NB4 (cell line): ENCODE measurements at places on chromosomes 5 and 9.
A peak's percentile ranks its signal among the peaks of the same experiment; 100 is the strongest.

DNA sequence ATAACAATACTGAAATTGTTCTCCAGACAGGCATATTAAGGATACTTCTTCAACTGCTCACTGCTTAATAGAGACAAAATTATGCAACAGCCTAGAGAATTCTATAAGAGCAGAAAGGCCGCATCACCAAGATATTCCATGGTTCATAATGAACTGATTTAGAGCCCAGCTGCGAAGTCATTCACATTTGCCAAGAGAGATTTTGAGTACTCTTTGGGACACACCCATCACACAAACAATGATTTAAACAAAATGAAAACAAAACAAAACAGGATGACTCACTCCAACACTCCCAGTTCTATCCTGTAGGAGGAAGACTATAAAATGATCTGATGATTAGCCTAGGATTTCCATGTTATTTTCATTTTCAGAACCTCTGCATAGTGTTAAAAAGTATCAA, 145.7 kb upstream of the GNA14 start:
- no peak for DNase-seq

DNA sequence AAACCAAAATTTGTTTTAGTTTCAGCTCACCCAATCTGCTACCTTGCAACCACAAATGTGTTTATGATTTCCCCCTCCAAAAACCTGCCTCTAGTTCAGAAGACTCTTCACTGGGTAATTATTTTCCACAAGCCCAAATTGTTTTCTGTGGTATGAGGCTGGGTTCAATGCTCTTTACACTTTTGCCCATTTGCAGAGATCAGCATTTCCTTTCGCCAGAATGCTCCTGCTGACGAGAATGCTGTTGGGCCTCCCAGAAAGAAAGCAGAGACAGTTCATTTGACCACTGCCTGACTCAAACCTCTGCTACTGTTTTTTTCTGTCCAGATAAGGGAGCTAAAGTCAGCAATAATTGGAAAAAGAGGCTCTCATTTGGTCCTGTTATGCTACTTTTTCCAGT, 427.3 kb downstream of the PDE4D start:
- no peak for DNase-seq

DNA sequence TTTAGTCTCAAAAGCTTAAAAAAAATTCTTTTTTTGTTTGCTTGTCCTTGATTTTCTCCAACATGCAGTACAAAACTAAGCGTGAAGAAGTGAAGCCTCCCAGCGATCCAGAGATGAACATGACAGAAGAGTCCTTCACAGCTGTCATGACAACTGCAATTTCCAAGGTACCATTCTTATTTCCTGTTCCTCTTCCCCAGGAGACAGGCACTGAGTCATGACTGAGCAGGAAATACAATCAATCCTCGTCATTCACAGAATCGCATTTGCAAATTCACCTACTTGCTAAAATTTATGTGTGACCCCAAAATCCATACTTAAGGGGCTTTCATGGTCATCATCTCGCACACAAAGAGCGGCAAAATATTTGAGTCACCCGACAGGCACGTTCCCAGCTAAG, 77.3 kb downstream of the SLC1A1 start:
- DNase-seq = no peak

DNA sequence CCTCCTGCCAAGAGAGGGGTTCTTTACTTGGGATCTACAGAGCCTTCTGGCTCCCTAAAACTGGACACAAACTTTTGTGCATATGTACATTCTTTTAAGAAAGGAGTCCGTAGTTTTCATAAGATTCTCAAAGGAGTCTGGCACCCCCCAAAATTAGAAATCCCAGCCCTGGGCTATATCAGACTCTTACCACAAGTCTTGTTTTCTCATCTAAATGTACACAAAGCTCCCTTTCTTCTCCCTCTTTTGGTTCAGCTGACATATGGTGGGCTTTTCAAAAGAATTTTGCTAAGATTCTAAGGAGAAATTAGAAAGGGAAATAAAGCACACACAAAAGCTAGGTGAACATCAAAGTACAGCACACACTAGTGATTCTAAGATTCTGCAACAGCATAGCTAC, 114.4 kb downstream of the ENC1 start:
- no peak for DNase-seq

DNA sequence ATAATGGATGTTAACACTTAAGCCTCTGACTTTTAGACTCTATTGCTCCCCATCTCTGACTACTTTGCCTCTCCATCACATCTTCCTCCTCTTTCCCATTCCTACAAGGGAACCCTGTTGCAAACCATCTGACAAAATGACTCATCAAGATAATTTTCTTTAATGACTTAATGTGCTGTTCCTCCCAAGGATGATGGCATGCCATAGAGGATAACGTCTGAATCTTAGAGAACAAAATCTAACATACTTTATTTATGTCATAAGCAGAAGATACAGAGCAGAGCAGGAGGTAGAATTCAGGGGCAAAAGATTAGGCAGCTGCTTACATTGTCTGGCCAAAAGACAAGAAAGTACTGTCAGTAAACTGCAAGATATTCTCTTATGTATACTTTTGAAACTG, 76.8 kb downstream of the FGF10 start:
- DNase-seq = no peak

- DNase-seq = no peak
These were observed 78.1 kb downstream of the CFAP95 start for GRCh38 chr9:69898714-69899209.

- DNase-seq = no peak
These were observed 339.7 kb downstream of the ADAMTS6 start for GRCh38 chr5:65142016-65142415.

GRCh38 chr9:133782157-133783130, 44.3 kb upstream of the SARDH start:
- peak; percentile 69 for DNase-seq

DNA sequence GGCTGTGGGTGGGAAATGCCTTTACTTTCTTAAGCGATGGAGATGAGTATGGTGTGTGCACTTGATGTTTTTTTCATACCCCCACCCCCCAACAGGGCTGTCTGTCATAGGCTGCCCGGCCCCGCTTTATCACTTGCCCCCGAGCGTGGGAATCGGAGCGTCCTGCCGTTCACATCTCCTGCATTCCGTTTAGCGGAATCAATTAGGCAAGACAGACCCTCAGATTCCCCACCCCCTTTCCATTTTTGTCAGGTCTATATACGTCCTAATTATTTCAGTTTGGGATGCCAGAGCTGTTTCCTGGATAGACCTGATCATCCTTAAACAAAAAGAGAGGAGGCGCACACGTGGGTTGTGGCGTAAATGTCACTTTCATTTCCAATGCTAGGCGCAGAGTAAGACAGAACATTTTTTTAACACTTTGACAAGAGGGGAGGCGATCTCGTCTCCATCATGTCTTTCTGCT, 217.2 kb downstream of the MEF2C start:
- DNase-seq = peak; percentile 56

- no peak for DNase-seq
These were observed 1809.9 kb upstream of the ACO1 start for GRCh38 chr9:30574355-30575151.

DNA sequence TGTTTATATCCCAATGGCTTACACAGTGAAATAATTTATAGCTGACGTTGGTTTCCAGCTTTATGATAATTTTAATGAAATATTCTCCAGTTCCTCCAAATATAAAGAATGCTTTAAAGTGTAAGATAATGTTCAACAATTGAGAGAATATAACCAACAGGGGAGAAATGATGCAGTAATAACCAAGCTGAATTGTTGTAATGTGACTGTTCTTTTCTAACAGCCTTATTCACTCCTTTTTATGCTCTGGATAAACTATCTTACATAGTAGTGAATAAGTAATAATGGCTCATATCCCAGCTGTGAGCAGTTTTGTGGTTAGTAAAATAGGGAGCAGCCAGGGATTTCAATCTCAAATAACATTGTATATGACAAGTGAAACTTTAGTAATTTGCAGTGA, 2348.7 kb upstream of the ACO1 start:
- DNase-seq = no peak

DNA sequence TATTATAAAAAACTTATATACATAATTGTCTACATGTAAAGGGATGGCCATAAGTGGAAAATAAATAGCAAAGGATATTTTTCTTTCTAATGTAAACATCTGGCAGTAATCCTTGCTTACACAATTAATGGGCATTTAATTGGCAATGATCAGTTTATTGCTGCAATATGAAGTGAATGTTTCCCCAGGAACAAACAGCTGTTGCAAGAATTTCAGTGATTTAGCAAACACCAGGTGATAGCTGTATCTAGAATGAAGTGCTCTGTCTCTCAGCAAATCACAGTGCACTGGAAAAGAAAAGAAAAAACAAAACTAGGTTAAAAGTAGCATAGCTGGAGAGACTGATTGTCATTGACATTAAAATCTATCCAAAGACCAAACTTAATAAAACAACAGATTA, 594.5 kb upstream of the ARRDC3 start:
- no peak for DNase-seq

DNA sequence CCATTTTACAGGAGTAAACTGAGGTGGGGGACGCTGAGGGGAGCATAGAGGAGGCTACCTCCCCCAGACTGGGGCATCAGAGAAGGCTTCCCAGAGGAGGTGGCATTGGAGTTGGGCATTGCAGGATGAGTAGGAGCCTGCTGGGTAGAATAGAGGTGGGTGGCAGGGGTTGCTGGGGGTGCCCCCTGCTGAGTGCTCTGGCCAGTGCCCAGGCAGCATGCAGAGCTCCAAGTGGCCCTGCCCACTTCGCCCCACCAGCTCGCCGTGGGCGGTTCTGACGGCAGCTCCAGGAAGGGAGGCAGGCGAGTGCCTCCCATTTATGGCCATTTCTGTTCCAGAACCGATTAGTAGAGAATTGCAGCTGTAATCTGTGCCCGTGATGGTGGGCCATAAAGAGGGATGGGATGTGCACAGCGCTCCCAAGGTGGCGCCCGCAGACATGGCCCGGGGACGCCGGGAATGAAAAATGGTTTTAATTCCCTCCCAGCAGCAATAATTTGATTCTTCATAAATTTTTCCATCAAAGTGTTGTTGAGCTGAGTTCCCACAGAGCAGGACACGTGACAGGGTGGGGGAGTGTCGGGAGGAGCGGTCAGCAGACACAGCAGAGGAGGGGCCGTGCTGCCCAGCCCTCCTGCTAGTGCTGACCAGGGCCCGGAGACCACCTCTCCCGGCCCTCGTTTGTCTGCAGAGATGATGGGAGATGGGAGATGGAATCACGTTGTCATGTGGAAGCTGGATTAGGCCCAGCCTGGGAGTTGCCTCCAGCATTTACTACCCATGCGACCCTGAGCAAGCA, 75.5 kb downstream of the LMX1B start:
- DNase-seq = no peak

- DNase-seq = no peak
These were observed 107.3 kb upstream of the APC start for GRCh38 chr5:112630246-112631009.

- no peak for DNase-seq
These were observed 667.1 kb upstream of the RGMB start for GRCh38 chr5:98106116-98107031.

GRCh38 chr9:69746859-69747560, 12.8 kb downstream of the PTAR1 start:
- no peak for DNase-seq

GRCh38 chr9:121656941-121657470, 5.6 kb downstream of the DAB2IP start:
- DNase-seq = no peak

- no peak for DNase-seq
These were observed 84.2 kb downstream of the FNBP1 start for GRCh38 chr9:129958796-129959195.

GRCh38 chr5:96054311-96055030, 92.8 kb upstream of the ELL2 start:
- no peak for DNase-seq

DNA sequence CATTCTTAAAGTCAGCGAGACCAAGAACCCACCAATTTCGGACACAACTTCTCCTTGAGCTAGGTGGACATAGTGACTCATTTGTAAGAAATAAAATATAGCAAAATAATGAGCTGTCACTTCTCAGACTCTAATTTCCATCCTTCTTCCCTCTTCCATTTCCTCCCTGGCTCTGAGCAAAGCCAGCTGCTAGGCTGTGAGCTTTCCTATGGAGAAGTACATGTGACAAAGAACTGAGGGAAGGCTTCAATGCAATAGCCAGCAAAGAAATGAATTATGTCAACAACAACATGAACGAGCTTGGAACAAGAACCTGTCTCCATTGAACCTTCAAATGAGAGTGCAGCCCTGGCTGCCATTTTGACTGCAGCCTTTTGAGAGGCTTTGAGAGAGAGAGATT, 25.9 kb upstream of the SELENOP start:
- no peak for DNase-seq

GRCh38 chr5:138983984-138984383, 108.8 kb upstream of the LRRTM2 start:
- DNase-seq = no peak

DNA sequence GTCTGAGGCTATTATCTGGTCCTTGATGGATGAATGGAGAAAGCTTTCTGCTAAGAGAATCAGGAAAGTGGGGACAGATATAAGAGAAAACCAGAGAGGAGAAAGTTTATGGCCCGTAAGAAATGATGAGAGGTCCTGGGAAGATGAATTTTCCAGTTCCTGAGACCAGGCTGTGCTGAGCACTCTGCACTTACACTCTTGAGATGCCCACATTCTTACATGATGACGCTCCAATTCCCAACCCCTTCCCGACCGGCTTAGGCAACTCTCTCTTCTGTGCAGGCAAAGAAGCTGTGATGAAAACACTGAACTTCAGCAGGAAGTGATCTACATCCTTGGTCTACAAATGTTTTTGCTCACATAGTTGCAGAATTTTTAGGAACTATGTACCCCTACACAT, 417.0 kb downstream of the ARHGEF28 start:
- DNase-seq = no peak

GRCh38 chr5:40441733-40442132, 238.0 kb upstream of the PTGER4 start:
- no peak for DNase-seq

DNA sequence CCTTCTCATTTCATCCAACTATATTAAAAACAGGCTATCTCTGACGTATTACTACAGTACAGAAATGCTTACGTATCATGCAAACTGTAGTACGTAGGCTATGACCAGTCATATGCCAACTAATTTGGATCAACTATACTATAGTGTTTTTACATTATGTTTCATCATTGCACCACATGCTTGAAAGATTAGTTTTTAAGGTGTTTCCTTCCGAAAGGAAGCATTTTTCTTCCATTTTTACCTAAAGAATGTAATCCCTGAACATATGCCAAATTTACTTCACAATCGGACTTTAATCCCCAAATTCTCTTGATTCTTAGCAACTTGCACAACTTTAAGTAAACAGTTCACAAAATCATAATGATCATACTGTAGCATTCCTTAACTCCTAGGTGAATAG, 153.9 kb downstream of the BNC2 start:
- DNase-seq = no peak

DNA sequence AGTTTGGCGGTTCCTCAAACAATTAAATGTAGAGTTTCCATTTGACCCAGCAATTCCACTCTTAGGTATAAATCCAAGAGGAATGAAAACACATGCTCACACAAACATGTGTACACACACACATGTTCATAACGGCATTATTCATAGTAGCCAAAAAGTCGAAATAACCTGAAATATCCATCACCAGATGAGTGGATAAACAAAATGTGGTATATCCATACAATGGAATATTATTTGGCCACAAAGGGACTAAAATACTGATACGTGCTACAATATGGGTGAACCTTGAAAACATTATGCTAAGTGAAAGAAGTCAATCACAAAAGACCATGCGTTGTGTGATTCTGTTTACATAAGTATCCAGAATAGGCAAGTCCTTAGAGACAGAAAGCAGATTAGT, 8.7 kb downstream of the RGS3 start:
- no peak for DNase-seq

- peak; percentile 33 for DNase-seq
These were observed 35.6 kb downstream of the CCL28 start for GRCh38 chr5:43376496-43377140.
